Bone marrow (tissue), 2 donors: ENCODE measurements at places on chromosomes 6 and 20.

- no peak for DNase-seq
Observed at GRCh38 chr20:47713878-47714450, 71.3 kb downstream of the SULF2 start.

GRCh38 chr20:61841966-61842365, 223.7 kb downstream of the TAF4 start:
- DNase-seq = no peak

GRCh38 chr6:155193526-155193925, 70.3 kb upstream of the CLDN20 start:
- DNase-seq = no peak

DNA sequence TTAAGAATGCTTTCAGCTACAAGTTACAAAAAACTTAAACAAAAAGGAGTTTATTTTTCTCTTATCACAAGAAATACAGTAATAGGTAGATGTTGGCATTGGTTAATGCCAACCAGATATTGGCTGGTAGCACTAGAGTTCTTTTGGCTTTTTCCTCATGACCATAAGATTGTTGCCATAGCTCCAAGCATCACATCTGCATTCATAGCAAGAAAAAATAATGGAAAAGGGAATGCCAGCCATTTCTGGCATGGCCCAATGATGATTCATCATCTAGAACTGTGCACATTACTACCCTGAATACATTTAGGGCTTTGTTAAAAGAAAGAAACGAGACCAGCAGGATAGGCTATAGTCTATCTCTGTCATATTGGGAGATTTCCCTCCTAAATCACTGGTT, 20.8 kb upstream of the SIRT5 start:
- DNase-seq = no peak

DNA sequence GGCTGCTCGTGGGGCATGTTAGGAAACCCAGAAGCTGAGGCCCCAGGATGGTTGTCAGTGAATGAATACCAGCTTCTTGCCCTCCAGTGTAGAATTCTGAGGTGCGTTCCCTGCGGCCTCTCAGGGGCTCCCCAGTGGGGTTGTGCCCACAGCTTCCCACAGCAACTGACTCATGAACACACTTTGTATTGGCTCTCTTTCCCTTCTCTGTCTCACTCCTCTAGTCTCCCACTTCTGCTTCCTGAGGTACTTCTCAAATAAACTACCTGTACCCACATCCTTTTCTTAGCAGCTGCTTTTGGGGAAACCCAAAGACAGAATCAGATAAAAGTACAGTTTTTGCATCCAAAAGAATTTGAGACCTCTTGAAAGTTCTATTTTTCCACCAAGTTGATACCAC, 107.7 kb upstream of the JAG1 start:
- DNase-seq = no peak

DNA sequence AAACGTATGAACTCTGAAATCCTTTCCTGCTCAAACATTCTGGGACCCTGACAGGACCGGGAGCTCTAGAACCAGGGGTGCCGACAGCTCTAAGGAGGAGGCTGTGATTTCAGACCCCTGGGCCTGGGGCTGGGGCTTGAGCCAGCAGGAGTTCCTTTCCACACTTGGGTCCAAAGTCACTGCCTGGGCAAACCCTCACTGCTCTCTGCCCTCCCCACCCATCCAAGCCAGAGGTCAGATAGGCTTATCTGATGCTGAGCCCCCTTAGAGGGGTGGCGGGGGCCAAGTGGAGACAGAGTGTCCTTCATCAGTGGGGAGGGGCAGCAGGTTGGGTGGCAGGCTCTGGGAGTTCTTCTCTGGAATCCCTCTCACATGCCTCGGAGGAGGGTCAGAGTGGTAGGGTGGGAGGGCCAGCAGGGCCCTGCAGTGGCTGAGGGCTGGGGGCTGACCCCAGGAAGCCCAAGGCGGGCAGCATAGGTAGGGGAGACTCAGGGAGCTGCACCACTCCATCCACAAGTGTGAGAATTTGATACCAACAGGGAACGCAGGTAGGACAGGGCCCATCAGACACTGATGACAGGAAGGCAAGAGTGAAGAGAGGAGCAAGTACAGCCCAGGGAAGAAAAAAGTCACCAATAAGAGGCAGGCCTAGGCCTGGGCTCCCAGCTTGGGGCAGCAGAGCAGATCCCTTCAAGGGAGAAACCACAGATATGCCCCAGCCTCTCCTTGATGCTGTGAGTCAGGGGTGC, 121.0 kb downstream of the MRPL14 start:
- DNase-seq = no peak

DNA sequence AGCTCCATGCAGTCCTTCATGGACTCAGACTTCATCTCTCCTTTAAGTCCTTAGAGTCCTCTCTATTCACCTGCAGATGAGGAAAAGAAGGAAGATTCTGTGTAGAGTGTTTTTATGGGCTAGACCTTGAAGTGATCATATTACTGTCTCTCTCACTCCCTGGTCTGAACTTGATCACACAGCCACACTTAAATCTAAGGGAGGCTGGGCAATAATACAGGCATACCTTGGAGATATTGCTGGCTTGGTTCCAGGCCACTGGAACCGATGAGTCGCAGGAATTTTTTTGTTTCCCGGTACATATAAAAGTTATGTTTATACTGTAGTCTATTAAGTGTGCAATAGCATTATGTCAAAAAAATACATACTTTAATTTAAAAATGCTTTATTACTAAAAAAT, 59.2 kb upstream of the FOXO3 start:
- DNase-seq = no peak

DNA sequence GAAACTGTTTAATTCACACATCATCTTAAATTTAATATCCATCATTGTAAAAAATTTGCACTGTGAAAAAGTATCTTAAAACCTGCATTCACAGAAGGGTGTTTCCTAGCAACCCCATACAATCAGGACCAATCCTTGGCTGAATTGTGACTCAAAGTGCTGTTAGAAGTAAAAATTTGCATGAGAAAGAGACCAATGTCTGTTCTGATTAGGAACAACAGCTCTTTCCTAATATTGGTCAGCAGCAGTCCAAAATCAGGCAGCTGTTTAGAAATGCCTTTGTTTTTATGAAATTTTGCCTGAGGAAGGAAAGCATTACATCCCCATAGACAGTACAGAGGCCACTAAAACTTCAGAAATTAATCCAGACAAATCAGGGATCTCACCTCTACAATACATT, 987.0 kb downstream of the HACE1 start:
- DNase-seq = no peak

DNA sequence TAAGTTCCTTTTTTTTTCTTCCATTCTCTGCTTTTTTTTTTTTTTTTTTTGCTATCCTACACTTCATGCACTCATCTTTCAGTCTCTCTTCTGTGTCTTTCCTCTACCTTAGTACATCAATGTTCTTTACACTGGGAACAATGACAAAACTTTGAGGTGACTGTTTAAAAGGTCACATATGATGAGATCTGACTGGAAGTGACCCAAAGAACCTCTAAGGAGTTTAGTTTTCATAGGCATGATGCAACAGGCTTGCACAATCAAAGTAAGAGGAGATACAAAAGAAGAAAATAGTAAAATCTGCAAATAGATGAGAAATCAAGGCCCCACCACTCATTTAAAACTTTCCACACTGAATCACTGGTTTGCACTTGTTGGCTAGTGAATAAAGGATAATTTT, 840.8 kb downstream of the TBC1D32 start:
- no peak for DNase-seq

- DNase-seq = no peak
Observed at GRCh38 chr20:61712688-61713087, 353.0 kb downstream of the TAF4 start.

DNA sequence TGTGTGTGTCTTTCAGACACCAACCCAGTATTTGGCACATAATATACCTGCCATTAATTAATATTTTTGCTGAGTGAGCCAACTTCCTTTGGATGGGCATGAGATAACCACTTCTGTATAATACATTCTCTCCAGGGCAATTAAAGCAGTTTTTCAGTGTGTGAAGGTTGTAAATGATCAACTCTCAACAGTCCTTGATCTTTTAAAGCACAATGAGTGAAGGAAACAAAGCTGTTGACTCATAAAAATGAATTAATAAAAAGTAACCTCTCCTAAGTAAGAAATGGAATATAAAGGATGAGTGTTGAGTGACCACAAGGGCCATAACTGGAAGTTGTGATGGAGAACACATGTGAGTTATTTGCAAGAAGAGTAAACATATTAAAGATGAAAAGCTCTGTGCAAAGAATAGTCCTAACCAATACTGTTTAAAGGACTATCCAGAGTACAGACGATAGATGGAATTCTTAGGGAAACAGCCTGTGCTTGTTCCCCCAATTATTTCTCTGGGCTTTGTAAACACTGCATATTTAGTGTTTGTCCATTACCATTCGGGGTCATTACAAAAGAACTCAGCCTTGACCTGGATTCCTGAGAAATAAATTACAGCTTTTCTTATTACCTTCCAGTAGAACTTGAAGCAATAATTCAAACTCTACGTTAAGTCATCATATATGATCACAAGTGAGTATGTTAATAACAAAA, 446.2 kb downstream of the PLCB1 start:
- no peak for DNase-seq

DNA sequence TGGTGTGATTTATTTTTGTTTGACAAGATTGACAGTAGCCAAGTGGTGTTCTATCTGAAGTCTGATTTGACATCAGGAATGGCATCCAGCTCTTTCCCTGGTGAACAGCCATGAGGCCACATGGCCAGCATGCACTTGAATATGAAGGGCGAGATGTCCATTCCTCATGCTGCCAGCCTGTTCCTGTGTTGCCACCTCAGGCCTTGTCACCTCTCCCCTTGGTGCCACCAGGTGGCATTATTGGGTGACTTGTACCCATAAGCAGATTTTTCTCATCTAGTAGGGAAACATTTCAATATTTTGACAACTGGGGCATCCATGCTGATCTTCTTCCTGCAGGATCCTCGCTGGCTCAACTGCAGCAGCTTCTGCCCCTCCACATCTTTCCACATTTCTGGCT, 199.1 kb downstream of the ERMARD start:
- no peak for DNase-seq

GRCh38 chr6:7169296-7169721, 61.5 kb downstream of the RREB1 start:
- DNase-seq = no peak

DNA sequence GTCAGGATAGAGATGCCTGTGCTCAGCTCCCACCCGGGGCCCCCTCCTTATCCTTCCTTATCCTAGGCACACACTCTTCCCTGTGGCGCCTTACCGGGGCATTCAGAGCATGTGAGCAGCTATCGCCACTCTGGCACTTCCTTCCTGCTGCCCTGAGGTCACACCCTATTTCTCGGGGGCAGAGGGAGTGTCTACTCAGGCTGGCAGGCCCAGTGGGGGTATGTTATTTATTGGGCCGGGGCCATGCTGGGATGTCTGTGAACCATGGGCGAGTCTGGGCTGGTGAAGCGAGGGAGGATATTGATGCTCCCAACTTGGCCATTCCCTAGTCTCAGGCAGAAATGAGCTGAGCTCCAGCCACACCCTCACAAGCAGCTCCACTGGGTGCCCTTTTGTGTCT, 3.9 kb upstream of the LY6G6D start:
- no peak for DNase-seq

- no peak for DNase-seq
Observed at GRCh38 chr6:26598267-26598666, 1.5 kb downstream of the ABT1 start.

DNA sequence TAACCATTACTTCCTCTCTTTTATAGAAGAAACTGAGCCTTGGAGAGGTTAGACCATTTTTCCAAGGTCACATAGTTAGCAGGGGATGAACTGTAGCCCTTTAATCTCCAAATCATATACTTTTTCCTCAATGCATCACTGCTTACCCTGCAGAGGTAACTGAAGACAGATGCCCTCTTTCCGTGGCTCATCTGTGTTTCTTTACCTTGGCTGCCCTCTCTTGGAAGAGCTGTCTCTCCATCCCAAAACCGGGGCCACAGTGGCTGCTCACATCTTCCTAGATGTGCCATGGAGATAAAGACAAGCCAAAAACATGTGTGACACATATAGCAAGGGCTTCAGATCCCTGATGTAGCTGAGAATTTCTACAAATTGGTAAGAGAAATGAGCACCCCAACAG, 581 bp upstream of the ALDH8A1 start:
- DNase-seq = no peak

- DNase-seq = no peak
Observed at GRCh38 chr20:46546936-46547335, 3.5 kb downstream of the OCSTAMP start.

GRCh38 chr6:7802662-7803061, 76.8 kb downstream of the BMP6 start:
- DNase-seq = no peak

GRCh38 chr6:111423960-111424846, 58.8 kb downstream of the REV3L start:
- DNase-seq = no peak

- no peak for DNase-seq
Observed at GRCh38 chr20:9503526-9504245, 10.7 kb upstream of the LAMP5 start.

- DNase-seq = no peak
Observed at GRCh38 chr20:63015662-63016361, 9.0 kb upstream of the BHLHE23 start.

- no peak for DNase-seq
Observed at GRCh38 chr6:84309336-84309735, 81.9 kb upstream of the CEP162 start.

DNA sequence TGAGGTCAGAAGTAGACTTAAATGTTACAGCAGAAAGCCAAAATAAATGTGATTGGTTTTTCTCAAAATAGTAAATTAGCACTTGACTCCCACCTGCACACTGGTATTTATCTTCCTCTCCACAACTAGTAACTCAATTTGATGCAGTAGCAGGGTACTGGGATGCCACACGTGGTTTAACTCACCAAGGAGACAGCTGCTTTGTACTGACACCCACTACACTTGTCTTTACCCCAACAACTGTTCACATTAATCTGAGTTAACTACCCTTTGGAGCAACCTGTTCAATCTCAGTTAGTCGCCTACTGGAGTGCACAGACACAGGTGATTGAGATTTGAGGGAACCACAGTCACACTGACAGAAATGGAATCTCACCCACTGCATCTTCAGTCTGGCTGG, 242.1 kb downstream of the PRKN start:
- no peak for DNase-seq
